Activated T-cell treated with anti-CD3 and anti-CD28 coated beads, Interleukin-2, amount 50 U/mL, for 72 hours (primary cell): ENCODE measurements at places on chromosomes 12 and 14. TPM values are rescaled to one million over a fixed set of nuclear protein-coding genes. Genes with fewer than 3 reads are reported as not detected.

The GALNT4 gene
- 10.6 TPM for total RNA-seq

DNA sequence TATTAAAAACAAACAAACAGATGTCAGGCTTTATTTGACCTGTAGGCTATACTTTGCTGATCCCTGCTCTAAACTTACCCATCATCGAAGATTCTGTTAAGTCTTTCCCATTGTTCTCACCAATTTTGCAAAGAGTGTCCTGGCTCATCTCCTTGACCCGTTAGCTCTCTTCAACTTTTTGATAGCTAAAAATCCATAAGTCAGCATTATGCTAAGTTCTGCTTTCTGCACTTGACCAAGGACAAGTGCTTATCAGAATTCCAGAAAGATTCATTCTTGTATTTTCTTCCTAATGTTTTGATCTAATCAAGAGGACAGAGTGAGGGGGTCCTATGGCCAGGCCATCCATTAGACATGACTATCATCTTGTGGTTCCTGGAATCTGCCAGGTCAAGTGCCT is 503.5 kb downstream of the FUT8 start:
- no peak for DNase-seq

GRCh38 chr12:128807161-128807724 is 16.5 kb downstream of the SLC15A4 start:
- DNase-seq = no peak

- DNase-seq = no peak
Observed at GRCh38 chr12:96890331-96890730, 16.7 kb upstream of the NEDD1 start.
